ENCODE measurements at places on chromosomes 1 and 21.

DNA sequence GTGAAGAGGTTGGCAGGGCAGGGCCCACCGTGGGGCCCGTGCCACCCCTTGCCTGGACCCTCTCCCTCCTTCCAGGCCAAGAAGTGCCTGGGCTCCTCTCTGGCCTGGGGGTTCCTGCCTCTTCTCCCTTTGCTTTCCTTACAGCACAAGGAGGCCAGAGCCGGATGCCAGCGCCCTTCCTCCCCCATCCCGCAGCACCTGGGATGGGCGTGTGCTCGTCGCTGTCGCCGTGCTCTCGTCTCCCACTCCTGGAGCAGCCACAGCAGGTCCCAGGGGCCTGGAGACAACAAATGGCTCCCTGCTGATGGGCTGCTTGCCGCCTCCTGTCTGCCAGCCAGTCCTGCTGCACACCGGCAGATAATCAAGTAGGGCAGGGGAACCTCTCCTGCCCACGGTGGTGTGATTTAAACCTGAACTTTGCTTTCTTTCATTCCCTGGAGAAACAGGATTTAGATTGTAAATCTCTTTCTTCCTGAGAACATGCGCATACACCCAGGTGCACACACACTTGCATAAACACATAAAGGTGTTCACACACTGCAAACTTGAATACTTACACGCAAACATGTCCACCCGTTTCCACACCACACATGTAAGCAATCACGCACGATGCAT is 50.8 kb upstream of the POU3F1 start:
- DNase-seq = no peak

- no peak for DNase-seq
These were observed 38.9 kb downstream of the PLPP3 start for GRCh38 chr1:56540467-56540866.

DNA sequence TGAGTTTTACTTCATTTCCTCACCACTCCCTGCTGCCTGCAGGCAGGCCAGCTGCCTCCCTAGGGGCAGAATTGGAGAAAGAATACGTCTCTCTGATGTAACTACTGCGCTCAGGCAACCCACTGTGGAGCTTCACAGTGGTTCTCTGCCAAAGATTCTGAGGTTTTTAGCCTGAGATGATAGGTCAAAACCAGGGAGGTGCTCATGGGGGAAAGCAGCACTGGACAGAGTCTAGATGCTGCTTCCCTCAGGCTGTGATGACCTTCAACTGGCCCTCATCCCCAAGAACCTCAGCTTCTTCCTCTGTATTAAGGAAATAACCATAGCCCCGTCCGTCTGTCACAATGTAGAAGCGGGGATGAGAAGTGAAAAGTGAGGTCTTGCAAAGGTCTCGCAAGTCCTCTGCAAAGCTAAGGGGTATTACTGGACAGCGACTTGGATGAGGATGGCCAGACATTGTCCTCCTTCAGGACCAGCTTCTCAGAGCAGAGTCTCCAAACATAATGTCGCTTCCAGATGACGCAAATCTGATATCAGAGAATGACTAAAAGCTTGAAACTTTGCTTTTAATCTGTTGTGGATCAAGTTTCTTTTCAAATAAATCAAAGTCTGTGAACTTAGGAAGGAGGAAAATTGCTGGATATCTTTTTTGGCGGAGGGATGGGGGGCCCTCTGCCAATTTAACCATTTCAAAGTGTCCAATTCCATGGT is 65.9 kb upstream of the ATP5PO start:
- no peak for DNase-seq

GRCh38 chr1:18340158-18340764 is 140.5 kb upstream of the KLHDC7A start:
- no peak for DNase-seq

GRCh38 chr21:42809171-42809570 is 70.2 kb downstream of the WDR4 start:
- DNase-seq = no peak

- DNase-seq = no peak
These were observed 108.7 kb downstream of the KCNJ15 start for GRCh38 chr21:38365521-38365920.

- DNase-seq = no peak
These were observed 118.7 kb upstream of the RRP15 start for GRCh38 chr1:218166268-218166945.

DNA sequence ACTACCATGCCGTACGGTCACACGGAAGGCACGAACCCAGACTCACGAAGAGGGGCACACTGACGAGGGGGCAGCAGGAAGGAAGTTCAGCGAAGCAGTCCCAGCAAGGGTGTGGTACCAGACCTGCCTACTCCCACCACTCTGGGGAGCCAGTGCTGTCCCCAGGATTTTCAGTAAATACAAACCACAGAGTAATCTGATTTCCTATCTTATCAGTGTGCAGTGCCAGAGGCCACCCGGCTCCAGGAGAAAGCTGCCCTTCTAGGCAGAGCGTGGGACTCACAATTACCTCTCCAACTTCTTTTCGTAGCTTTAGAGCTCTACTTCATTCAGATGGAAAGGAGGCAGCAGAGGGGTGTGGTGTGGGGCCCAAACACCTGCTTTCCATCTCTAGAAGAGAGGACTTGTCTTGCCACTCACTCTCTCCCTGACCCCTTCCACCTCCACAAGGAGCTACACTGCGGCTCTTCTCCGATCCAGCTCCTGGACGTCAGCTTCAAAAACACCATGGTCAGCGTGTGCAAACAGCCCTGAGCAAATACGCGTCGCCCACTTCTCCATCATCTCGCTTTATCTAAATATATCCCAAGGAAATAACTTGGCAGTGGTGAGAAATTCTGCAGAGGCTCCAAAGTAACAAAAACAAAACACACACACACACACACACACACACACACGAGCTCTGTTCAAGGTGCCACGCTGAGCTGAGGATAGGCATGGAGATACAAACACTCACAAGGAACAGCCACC is 98.5 kb downstream of the MRPL37 start:
- no peak for DNase-seq

All from SIG-M5 (cell line).